AG08395 (cell line): ENCODE measurements at places on chromosomes 16 and 17.

GRCh38 chr17:37791447-37792399 lies 46.9 kb upstream of the HNF1B start:
- DNase-seq: peak; percentile 42

- DNase-seq: no peak
Measured at GRCh38 chr17:82076785-82077591, 11.4 kb upstream of the DUS1L start.

GRCh38 chr16:61611847-61612491 lies 424.3 kb downstream of the CDH8 start:
- no peak for DNase-seq

GRCh38 chr16:58018803-58019202 lies 6.8 kb upstream of the MMP15 start:
- no peak for DNase-seq

GRCh38 chr17:81601525-81602120 lies 35.3 kb downstream of the NPLOC4 start:
- DNase-seq: peak; percentile 81

GRCh38 chr17:73643852-73644144 lies 447 bp downstream of the SDK2 start:
- no peak for DNase-seq

- DNase-seq: no peak
Measured at GRCh38 chr17:3794557-3795389, 6.2 kb downstream of the ITGAE start.

DNA sequence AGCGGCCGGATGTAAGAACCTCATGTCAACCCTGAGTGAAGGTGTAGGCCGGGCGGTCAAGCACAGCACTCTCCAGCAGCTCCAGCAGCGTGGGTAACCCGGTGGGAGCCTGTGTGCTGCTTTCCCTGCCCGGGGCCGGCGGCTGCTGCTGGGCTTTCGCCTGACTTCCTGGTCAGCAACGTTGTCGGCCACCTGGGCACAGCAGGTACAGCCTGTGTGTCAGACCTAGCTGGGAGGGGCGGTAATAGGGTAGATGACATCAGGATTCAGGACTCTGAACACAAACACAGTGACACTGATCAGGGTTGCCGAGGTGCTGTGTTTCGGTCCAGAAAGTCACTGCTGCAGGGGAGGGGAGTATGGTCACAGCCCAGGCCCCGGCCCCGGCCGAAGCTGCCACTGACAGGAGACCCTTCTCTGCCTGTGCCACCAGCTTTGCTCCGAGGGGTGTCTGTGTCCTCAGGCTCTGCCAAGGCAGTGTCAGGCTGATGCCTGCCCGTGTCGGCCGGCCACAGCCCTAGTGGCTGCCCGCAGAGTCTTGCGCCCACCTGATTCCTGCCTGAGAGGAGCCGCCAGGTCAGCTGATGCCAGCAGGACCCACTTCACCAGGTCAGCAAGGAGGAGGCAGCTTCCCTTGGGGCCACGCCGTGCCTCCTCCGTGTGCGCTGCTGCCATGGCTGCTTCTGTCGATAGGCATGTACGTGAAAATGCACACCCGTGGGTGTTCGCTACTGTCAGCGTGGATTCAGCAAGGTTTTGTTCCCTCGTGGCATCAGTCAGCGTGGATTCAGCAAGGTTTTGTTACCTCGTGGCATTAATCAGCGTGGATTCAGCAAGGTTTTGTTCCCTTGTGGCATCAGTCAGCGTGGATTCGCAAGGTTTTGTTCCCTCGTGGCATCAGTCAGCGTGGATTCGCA lies 9.2 kb downstream of the RAB40C start:
- no peak for DNase-seq

DNA sequence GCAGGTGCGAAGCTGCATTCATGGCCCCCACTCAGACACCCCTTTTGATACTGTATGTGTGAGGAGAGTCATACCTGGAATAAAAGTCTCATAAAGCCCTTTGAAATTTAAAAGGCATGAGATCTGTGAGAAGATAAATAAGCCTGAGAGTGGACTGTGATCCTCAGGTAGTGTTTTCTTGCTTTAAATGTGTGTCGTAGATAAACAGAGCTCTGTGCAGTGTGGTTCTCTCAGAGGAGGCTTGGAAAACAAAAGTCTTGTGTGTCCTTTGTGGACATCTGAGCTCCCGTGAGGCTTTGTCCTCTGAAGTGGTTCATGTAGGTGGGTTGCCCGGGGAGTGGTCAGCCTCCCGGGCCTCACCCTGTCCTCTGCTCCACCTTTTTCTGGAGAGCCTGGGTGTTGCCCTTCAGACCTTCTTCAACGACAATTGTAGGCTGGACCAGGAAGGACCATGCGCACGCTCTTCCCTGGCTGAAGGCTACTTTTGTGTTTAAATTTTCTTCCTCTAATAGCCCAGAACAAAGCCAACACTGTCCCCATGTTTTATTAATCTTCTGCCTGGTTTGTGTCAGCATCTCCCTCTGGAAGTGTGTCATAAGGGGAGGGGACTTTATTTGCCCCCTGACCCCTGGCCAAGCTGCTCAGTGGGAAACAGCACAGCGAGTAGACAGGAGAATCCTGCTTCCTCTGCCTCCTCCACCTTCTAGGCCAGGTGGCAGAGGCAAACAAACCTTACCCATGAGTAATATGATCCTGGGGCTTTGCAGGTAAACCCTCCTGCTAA lies 151.2 kb downstream of the MSI2 start:
- no peak for DNase-seq

GRCh38 chr17:7632492-7632894 lies 2.6 kb downstream of the SHBG start:
- DNase-seq: peak; percentile 69

GRCh38 chr17:19646788-19647696 lies 1.5 kb upstream of the ALDH3A2 start:
- DNase-seq: no peak

DNA sequence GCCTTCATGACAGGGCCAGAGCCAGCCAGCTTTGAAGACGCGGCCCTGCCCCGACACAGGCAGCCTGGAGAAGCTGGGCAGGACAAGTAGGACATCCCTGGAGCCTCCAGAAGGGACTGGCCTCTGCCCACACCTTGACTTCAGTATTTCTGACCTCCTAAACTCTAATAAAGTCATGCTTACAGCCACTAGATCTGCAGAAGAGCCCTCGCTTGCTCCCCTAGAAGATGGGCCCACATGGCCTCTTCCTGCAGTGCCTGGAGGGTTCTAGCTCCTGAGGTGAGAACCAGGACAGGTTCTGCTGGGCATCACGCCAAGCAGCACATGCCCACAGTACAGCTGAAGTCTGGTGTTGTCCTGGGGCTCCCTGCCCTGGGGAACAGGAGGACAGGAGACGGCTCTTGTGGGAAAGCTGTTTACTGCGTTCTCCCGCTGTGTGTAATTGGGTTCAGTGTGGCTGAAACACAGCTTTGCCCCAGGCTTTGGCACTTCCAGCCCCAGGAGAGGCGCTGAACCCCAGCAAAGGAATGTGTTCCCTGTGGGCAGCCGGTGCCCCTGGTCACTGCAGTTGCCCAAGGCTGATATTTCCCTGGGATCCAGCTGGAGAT lies 2.6 kb downstream of the APRT start:
- DNase-seq: no peak

- DNase-seq: no peak
Measured at GRCh38 chr16:73387979-73388378, 340.1 kb upstream of the ZFHX3 start.

DNA sequence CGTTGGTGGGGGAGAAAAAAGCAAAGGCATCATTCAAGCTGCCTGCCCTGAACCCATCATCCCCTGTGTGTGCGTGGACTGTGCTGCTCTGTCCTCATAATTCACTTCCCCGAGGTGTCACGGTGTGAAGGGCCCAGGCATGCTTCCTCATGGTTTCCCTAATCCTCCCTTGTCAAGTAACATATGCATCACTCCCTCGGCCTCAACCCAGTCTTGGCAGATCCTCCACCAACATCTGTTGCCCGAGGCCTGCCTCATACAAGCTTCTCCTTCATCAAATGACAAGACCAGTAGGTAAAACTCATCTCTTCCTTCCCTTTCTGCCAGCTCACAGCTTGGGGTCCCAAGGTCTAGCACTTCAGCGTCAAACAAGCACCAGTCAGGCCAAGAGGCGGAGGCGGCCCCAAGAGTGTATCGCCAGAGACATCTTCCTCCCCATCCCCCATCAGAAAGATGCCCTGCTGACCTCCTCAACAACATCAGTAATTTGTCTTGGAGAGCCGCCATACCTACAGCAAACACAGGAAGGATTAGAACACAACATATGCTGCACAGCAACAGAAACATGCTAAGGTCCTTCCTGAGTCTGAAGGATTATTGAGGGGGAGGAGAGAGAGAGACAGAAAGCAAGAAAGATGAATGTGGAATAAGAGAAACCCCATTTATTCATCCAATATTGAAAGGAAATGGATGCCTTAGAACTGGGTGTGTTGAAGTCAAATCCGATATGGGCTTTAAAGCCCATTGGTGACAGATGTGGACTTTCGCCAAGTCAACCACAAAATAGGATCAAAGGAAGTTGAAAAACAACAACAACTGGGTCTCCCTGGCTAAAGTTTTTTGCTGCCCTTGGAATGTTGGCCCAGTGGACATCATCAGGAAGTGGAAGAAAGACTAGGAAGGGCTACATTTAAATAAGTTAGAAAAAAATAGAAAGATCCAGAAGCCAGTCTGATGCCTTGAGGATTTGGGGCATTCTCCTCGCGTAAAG lies 38.4 kb downstream of the SOX9 start:
- peak; percentile 22 for DNase-seq

DNA sequence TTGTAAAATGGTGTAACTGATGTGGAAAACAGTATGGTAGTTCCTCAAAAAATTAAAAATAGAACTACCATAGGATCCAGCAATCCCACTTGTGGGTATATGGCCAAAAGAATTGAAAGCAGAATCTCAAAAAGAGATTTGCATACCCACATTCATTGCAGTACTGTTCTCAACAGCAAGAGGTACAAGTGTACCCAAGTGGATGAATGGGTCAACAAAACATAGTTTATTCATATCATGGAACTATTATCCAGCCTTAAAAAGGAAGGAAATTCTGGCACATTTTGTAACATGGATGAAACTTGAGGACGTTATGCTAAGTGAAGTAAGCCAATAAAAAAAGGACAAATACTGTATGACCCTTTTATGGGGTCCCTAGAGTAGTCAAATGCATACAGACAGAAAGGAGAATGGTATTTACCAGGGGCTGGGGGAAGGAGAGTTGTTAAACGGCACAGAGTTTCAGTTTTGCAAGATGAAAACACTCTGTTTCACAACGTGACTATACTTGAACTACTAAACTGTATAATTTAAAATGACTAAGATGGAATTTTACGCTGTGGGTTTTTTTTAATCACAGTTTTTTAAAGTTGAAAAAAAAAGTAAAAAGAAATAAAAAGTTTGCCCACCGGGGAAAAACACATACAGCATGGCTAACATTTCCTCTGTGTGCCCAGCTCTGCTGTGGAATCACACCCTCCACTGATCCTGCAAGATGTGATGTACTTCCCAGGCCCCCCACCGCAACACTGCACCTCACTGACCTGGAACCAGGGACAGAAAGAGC lies 6.1 kb downstream of the TVP23A start:
- DNase-seq: no peak

DNA sequence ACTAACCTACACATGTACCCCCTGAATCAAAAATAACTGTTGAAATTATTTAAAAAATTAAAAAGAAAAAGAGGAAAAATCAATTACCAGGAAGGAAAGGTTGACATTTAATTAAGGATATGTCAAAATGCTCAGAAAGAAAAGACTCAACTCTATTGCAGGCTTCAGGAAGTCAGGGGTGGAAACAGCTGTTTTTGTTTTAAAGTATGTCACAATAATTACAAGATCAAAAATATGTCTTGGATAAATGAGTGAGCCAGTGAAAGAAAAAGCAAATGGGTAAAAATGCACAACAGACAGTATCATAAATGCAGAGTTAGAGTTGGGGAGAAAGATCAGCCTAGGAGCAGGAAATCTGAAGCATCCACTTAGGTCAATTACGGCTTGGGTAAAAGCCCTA lies 146.0 kb downstream of the CDH11 start:
- DNase-seq: peak; percentile 20

DNA sequence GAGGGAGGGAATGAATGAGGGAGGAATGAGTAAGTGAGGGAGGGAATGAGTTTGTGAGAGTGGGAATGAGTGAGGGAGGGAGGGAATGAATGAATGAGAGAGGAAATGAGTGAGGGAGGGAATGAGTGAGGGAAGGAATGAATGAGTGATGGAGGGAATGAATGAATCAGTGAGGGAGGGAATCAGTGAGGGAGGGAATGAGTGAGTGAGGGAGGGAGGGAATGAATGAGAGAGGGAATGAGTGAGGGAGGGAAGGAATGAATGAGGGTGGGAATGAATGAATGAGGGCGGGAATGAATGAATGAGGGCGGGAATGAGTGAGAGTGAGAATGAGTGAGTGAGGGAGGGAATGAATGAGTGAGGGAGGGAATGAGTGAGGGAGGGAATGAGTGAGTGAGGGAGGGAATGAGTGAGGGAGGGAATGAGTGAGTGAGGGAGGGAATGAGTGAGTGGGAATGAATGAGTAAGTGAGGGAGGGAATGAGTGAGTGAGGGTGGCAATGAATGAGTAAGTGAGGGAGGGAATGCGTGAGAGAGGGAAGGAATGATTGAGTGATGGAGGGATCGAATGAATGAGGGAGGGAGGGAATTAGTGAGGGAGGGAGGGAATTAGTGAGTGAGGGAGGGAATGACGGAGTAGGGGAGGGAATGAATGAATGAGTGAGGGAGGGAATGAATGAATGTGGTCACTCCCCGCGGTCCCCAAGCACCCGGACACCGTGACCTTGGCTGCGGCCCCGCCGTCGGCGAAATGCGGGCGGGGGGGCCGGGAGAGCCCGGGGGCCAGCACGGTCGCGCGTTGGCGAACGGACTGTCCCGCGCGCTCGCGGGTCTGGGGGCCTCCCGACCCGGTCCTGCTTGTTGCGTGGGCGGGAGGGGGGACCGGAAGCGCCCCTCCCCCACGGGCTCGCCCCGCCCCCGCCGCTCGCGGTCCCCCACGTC lies 1.1 kb upstream of the UBE2I start:
- DNase-seq: no peak

DNA sequence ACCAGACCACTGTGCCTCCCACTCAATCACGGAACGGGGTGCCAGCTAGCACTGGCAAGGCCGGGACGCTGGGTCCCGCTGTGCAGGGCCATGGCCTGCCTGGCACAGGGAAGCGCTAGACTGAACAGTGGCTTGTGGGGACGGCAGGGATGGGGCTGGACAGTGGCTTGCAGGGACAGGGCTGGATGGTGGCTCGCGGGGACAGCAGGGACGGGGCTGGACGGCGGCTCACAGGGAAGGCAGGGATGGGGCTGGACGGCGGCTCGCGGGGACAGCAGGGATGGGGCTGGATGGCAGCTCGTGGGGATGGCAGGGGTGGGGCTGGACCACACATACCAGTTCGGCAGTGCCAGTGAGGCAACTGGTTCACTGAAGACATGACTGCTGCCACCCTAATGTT lies 32.6 kb downstream of the LMF1 start:
- no peak for DNase-seq

GRCh38 chr17:73257516-73257915 lies 4.2 kb downstream of the CPSF4L start:
- no peak for DNase-seq

GRCh38 chr17:4574448-4575045 lies 9.8 kb upstream of the SMTNL2 start:
- no peak for DNase-seq

DNA sequence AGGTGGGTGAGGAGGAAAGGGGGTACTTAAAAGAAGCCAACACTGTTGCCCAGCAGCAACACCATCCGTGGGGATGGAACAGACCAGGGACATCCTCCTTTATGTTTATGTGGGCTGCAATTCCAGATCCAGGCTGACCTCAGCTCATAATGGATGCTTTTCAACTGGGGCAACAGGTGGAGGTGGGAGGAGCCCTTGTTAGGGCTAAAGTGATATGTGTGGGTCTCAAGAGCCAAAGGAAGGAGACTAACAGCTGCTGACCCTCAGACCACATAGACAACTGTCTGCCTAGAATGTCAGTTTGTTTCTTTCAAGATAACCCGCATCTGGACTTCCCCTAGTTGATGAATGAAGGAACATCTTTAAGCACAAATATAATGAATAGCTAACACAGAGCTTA lies 2.0 kb upstream of the INPP5K start:
- no peak for DNase-seq
